ENCODE measurements at places on chromosomes 13 and 19.
A peak's percentile ranks its signal among the peaks of the same experiment; 100 is the strongest.

DNA sequence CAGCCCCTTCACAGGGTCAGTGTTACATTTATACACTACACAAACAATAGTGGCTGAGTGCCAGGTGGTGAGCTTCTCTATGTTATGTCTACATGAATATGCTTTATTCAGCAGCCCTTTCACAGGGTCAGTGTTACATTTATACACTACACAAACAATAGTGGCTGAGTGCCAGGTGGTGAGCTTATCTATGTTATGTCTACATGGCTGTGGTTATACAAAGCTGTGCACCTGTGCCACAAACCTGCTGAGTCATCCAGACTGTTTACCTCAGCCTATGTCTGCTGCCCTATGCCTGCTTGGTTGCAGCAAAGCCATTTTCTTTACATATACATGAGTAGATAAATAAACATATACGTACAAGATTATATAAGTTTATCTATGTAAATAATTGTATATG, 76.5 kb downstream of the ZNF726 start:
- no peak for DNase-seq

GRCh38 chr13:103625194-103625593, 559.0 kb upstream of the SLC10A2 start:
- DNase-seq = no peak

- no peak for DNase-seq
Measured at GRCh38 chr19:15457701-15458484, 6.5 kb downstream of the RASAL3 start.

DNA sequence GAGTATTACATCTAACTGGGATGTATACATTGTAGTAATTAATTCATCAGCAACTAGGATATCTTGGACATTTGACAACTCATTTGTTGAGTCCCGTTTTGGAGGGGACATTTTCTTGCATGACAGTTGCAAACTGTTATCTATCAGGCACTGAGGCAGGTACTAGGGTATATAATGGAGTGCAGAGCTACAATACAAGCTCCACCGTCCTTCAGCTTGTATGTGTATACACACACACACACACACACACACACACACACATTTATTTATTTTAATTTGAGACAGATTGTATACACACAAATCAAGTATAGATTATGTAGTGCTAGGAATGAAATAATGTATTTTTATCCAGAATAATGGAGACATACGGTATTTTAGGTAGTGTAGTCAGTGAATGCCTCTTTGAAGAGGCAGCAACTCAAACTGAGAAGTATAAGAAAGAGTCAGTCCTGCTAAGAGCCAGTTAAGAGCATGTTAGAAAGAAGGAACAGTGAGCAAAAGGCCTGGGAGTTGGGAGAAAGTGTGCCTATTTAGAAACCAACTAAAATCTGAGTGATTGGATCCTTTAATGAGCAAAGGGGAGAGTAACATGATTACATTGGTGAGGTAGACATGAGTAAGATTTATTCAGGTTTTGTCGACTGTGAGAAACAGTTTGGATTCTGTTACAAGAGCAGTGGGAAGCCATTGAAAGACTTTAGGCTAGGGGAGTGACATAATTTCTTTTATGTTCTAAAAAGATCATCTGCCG, 74.5 kb downstream of the NBEA start:
- no peak for DNase-seq

DNA sequence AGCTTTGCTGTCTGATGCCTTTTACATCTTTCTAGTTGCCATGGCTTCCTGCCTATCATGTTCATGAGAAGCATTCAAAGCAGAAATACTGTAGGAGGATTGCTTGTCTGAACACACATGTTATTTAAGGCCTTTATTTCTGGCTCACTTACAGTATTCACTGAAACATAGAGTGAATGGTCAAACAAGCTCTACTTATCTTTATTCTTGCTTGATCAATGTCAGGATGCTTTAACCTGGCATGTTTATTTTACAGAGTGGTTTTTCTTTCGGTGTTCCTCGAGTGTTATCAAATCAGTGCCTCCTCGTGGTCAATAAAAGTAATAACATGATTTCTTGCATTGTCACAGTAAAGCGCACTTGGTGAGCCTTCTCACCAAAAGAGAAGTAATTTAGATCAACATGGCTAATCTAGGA, 73.5 kb upstream of the PCDH17 start:
- no peak for DNase-seq

GRCh38 chr19:52198678-52199077, 8.8 kb downstream of the PPP2R1A start:
- DNase-seq = no peak

DNA sequence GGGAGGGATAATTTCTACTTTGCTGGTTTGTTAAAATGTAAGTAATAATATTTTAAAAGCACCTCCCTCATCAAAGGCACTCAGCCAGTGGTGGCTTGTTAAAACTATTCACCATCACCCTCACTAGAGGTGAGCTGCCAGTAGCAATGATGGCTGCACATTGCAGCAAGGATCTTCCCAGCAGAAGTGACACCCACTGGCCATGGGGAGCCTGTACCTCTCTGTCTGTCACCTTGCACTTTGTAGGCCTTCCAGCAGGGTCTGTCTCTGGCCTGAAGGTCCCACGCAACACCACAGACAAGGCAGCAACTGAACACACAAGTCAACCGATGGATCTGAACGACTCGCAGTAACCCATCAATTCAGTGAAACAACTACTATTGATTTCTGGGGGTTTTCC, 47.3 kb upstream of the C13orf42 start:
- no peak for DNase-seq

GRCh38 chr13:109779074-109779473, 7.3 kb downstream of the IRS2 start:
- DNase-seq = no peak

DNA sequence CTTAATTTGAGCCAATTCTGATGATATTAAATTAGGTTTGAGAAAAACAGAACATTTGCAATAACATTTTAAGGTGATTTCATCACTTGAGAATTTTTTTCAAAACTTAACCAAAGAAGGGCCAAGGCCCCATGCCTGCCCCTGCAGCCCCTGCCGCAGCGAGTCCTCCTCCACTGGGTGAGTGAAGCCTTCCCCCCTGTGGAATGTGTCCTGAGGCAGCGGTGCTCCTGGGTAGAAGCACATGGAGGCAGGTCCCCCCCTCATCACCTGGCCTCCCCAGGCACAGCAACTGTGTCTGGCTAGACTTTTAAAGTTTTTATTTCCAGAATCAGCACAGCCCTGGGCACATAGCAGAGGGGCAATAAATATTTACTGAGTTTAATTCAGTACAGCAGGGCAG, 10.8 kb downstream of the SOX1 start:
- no peak for DNase-seq

GRCh38 chr13:70516226-70516625, 408.0 kb upstream of the KLHL1 start:
- DNase-seq = no peak

DNA sequence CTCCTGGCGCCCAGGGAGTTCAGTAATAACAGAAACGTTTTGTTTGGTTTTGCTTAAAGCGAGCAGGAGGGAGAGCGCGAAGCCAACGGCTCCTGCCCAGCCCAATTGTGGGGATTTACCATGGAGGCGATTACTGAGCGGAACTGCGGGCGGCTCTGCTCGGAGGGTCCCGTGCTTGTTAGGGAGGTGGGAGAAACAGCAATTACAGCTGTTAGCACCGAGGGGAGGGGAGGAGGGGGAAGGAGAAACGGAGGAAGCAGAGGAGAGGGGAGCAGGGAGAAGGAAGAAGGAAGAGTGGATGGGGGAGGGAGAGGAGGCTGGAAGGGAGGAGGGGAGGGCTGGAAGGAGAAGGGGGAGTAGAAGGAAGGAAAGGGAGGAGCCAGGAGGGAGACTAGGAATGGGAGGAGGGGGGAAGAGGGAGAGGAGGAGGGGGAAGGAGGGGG, 7.7 kb upstream of the ONECUT3 start:
- no peak for DNase-seq

DNA sequence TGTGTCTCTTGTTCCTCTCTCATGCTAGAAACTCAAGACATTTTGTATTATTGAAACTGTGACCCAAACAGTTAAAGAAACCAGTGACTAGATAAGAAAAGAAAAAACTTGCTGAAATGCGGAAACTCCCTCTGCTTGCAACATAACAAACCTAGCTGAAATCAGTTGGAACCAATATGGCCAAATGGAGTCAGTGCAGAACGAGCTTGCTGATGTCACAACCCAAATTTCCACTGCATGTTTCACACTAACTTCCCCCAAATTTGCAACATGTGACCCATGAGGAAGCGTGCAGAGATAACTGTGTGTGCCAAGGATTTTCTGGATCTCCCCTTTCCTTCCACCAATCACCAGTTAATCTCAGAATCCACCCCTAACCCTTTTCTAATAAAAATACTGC, 208.0 kb downstream of the DLEU7 start:
- DNase-seq = peak; percentile 12

DNA sequence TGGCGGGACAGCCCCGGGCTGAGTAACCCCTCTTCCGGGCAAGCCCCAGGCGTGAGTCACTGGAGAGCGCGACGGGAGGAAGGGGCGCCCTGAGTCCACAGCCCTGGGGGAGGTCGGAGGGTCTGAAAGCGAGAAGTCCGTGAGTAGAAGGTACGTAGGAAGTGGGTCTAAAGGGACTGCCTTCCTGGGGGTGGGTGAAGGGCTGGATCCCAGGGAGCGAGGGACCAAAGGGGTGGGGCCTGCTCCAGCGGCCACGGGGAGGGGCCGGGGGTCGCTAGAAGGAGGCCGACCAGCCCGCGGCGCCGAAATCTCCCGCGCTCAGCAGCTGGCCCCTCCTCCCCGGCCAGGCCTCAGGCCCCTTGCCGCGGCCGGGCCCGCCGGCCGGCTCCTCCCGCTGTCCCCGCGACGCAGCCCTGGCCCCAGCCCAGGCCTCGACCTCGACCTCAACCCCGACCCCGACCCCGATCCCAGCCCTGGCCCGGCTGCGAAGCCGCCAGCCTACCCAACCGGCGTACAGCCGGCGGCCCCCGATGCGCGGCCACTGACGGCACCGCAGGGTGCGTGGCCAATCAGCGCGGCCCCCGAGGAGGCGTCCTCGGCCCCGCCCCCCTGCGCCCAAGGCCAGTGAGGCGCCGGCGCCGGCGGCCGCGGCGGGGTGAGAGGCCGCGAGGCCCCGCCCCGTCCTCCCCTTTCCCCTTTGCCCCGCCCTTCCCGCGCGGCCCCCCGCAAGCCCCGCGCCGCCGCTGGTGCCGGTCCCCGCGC, 22.6 kb downstream of the IPO5 start:
- peak; percentile 65 for DNase-seq

- DNase-seq = no peak
Measured at GRCh38 chr19:38009650-38010242, 102.7 kb downstream of the SIPA1L3 start.

DNA sequence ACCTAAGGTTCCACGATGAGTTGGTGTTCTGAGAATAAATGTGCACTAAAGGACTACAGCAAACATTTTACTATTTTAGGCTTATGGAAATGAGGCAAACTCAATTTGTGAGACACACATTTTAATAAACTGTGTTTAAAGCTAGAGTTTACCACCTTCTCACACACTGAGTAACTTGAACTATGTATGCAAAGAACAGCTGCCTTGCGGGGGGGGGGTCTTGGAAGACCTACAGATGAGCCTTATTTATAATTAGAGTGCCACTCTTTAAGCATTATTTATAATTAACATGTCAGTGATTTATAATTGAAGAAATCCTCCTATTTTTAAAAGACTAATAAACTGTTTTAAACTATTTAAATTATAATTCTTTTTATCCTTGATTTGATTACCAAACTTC, 300.4 kb downstream of the DLEU7 start:
- DNase-seq = no peak

DNA sequence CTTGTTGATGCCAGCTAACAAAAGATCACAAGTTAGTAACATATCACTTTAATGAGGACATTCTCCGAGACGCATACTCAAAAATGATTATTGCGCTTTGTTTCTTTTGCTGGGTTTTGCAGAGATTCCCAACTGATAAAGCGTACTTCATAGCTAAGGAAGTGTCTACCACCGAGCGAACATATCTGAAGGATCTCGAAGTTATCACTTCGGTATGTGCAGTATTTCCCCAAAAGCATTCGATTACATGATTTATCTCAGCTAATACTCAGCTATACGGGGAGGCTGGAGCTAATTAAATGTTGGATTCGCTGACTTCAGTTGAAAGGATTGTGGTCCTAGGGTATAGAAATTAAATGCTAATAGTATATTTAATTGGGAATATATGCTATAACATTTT, 166.3 kb downstream of the STK24 start:
- no peak for DNase-seq

GRCh38 chr13:109415057-109415456, 371.3 kb downstream of the IRS2 start:
- DNase-seq = no peak

DNA sequence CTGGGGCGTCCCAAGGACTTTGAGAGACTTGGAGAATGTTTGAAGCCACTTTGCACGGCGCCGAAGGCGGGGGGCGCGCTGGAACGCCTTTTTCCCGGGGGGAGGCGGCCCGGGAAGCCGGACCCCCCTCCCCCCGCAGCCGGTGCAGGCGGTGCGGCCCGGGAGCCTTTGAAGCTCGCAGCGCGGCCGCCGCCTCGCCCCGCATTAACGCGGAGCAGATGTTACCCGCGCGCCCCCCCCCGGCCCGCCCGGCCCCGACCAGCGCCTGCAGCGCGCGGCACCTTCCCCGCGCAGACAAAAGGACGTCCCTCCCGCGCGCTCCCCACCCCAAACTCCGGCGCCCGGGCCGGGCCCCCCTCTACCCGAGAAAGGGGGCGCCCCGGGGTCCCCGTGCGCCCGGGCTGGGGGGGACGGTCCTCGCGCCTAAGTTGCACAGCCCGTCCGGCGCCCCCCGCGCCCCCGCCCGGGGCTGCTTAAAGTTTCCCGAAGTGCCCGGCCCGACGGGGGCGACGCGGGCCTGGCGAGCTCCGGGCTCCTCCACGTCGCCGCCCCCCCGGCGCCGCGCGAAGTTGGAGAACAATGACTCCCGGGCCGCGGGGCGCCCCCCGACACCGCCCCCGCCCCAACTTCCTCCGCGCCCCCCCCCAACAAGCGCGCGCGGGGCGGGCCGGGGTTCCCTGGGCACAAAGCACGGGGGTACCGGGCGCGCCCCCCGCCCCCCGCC, 685 bp downstream of the TCF3 start:
- DNase-seq = no peak

DNA sequence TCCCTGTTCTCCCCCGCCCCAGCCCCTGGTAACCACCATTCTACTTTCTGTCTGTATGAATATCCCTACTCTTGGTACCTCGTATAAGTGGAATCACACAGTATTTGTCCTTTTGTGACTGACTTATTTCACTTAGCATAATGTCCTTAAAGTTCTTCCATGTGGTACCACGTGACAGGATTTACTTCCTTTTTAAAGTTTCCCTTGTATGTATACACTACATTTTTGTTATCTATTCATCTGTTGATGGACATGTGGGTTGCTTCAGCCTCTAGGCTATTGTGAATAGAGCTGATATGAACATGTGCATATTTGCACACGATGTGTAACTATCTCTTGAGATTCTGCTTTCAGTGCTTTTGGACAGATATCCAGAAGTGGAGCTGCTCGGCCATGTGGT, 59.6 kb upstream of the GJB6 start:
- no peak for DNase-seq

DNA sequence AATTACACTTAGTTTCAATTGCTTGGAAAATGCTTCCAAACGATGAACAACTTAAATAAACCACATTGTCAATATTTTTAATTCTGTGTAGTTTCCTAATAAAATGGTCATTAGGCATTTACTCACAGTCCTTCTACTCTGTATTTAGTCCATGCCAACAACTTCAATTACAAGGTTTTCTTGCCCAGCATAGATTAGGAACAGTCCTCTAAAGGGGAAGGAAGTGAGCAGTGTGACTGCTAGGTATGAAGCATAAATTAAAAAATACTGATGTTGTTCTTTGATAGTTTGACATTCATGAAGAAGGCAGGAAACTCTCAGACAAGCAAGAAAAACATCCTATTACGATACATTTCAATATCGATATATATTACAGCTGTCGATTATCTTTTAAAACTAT, 716.0 kb upstream of the PCDH9 start:
- DNase-seq = no peak
